EL (cell line): ENCODE measurements at places on chromosomes 1 and 21.

GRCh38 chr1:94515296-94515947 is 26.1 kb downstream of the F3 start:
- no peak for DNase-seq

DNA sequence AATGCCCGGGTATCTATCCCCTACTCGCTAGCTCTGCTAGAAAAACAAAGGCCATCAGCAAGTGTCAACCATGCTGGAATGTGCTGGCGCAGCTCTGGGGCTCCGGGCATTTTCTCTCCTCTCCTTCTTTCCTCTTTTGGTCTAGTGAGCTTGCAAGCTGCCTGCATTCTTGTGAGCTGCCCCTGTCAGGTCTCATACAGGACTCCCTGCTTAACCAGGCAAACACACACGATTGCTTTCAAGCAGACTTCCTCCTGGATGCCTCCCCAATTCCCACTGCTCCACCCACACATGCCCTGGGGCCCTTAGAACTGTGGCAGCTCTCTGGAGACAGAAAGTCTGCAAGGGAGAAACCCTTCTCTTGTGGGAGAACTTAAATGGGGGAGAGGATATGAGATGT is 35.7 kb upstream of the SUCO start:
- peak; percentile 89 for DNase-seq

DNA sequence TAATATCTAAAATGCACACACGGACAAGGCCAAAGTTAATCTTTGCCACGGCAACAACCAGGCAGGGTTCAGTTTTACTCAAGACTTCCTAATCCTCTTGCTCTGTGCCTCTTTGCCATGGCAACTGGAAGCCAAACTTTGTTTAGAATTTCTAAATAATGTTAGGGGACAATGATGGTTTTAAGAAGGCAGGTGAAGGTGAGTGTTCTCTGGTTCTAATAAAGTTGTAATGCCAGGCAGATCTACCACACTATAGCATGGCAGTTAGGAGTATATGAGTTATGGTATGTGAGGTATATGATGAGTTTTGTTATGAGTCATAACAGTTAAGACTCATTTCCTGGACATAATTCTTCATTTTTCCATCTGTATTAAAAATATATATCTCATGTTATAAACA is 2.7 kb downstream of the PTPRC start:
- peak; percentile 23 for DNase-seq

- no peak for DNase-seq
These were observed 1600.0 kb downstream of the BRINP3 start for GRCh38 chr1:188877668-188878067.

DNA sequence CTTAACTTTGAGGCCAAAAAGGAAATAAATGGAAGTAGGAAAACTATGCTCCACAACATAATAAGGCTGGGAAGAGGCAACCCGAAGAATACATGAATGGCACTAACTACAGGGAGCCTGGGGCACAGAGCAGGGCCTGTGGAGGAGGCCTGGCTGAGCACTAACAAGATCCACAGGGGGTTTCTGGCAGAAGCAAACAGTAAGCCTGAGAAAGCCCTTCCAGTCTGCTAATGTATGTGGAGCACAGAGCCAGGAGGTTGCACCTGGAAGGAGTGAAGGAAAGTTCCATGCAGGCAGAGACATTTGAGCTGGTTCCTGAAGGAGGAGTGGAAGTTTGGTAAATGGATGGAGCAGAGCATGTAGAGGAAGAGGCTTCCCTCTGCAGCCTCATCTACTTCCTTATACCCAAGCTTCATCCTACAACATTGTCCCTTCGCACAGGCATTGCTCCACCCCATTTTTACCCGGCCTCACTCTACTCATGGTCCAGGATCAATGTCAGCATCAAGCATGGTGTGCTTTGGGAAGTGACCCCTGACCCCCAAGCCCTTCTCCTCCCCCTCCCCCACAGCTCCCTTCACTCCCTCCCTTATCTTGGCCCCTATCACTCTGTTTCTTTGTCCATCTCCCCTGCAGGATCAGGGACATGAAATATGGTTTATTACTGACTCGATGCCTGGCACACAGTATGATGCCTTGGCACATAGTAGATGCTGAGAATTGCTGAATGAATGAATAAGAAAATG is 23.3 kb downstream of the SHISA4 start:
- no peak for DNase-seq

- DNase-seq: no peak
These were observed 108.8 kb upstream of the ARTN start for GRCh38 chr1:43824795-43825194.

DNA sequence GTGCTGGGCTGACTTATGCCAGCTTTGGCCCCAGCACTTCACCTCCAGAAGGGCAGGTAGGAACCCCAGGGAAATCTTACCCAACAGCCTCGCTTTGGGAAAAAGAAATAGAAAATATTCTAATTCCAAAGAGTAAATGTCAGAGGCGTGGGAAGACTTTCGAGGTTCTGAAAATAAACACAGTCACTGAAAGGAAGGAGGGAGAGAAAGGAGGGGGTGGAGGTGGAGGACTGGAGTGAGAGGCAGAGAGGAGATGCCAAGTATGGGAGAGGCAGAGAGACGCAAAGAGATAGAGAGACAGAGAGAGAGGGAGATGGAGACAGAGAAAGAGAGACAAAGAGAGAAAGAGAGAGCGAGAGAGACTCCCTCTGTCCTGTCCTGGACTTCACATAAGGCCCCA is 395.0 kb downstream of the PTPRU start:
- no peak for DNase-seq

- no peak for DNase-seq
These were observed 44.9 kb downstream of the GFI1 start for GRCh38 chr1:92441697-92442342.

- no peak for DNase-seq
These were observed 164.4 kb downstream of the LIPI start for GRCh38 chr21:14046401-14046800.

DNA sequence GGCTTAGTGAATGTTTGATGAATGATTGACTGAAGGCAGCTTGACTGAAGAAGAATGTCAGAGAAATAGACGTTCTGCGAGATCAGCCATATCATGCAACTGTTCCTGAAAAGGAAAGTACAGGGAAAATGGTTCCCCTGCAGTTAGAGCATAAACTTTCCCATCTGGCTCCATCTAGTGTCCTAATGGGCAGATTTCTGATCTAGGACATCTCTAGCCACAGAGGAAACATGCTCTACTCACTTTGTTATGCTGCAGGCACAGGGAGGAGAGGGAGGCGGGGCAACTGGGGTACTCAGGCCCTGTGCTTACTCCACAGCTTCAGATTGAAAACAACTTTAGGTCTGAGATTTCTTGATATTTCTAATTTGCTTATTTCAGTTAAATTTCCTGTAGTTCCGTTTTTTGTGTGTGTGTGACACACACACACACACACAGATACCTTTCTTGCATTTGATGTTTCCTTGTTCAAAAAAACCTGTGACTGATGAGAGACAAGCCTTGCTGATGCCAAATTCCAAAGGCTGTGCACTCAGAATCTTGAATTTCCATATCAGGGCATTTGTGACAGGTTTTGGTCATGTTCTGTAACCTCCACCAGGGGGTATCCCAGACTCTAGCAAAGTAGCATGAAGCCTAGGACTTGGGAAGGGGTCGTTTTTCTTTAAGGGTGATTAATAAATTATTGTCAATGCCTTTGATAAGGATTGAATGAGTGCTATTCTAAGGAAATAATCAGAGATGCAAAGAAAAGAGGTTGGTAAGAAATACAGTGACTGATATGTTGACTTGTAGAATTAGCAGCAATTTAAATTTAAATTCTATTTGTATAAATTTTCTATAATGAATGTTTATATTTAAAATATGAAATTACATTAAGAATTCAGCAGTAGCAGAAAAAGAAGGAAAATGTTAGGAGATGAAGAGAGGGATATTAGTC is 139.7 kb upstream of the BEND5 start:
- peak; percentile 47 for DNase-seq

DNA sequence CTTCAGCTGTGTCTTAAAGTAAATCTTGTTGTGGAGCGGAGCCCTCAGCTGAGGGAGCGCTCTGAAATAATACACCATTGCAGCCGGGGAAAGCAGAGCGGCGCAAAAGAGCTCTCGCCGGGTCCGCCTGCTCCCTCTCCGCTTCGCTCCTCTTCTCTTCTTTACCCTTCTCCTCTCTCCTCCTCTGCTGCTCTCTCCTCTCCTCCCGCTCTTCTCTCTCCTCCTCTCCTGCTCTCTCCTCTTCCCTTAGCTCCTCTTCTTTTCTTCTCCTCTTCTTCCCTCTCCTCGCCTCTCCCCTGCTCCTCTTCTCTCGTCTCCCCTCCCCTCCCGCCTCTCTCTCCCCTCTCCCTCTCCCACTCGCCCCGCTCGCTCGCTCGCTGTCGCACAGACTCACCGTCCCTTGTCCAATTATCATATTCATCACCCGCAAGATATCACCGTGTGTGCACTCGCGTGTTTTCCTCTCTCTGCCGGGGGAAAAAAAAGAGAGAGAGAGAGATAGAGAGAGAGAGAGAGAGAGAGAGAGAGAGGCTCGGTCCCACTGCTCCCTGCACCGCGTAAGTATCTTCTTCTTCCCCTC is at the start of gene PROX1:
Gene PROX1 (plus strand): TSS at position 47 of the 580 bp plus-strand sequence. CDS start 8,563 bp downstream, outside the sequence.
- peak; percentile 85 for DNase-seq

DNA sequence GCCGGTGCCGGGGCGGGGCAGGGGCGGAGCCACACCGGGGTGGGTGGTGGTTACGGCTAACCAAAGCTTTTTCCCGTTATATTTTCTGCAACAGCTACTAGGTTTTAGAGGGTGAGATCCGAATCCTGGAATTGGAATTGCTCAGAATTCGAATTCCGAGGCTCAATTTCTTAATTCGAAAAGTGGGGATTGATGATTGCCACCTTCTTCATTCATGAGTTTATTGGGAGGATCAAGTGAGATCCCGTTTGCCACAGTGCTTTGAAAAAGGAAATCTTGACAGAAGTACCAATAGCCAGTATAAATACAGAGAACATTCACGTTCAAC is 207 bp upstream of the SVBP start:
- DNase-seq: no peak

DNA sequence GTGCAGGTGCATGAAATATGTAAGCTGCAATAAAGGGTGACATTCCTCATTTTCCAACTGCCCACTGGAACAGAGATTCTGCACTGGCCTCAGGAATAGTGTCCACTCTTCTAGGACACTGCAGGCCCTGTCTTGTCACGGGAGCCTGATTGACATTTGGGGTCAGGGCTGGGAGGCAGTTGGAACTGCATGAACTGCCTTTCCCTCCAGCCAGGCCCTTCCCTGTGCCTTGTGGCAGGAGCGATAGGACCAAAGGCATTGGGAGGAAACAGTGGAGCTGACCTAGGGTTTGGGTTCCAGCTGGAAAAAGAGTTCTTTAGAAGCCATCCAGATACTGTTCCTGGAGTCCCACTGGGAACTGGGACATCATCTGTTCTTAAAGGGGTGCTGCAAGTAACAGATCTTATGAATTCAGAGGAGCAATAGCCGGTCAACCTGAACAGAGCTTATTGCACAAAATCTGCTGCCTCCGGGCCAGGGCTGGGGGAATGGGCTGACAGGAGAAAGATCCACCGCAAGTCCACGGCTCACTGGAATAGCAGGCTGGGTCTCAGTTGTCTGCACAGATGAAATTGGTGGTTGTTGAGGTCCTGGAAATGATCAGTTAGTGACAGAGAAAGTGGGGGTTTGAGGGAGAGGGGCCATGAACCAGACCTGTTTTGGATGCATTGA is 451.7 kb downstream of the CAMTA1 start:
- DNase-seq: no peak

DNA sequence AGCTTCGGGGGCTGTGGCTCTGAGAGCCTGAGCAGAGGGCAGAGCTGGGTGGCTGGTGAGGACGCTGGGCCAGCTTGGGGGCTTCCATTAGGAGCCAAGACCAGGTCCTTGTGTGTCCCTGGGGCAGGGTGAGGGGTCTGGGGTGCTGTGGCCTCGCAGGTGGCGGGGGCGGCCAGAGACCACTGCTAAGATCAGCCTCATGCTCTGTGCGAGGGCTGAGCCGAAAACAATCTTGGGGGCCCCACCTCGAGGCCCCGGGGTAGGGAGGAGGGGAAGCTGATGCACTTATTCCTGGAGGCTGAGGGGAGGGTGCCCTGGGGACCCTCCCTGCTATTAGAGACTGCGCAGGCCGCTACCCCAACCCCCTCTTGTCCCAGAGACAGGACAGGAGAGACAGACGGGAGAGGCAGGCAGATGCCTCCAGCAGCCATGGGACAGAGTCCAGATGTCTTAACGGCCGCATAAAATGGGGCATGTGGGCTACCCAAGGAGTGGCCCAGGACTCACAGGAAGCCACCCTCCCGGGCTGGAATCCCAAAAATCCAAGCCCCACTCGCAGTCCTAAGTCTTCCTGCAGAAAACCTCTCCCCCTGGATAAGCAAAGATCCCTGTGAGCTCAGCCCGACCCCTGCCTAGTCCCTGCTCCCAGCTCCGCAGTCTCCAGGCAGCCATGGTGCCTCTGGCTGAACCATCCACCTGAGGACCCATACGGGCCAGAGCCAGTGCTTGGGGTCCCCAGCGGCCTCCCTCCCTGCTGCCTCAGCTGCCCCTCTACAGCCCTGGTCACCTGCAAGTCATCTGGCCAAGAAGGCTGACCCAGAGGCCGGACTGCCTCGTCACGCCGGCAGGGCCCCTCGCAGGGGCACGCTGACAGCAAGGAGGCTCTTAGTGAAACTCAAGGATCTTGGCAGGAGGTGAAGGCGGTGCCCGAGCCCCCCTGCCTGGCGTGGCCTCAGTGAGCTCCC is 43.6 kb upstream of the COL18A1 start:
- DNase-seq: peak; percentile 29

- peak; percentile 50 for DNase-seq
These were observed 712 bp upstream of the LAMB3 start for GRCh38 chr1:209652873-209653401.

GRCh38 chr1:64744492-64745180 is at the start of gene RAVER2:
RAVER2 (plus strand) TSS chr1:64745075; CDS start chr1:64745173, 98 bp downstream.
- DNase-seq: peak; percentile 76

DNA sequence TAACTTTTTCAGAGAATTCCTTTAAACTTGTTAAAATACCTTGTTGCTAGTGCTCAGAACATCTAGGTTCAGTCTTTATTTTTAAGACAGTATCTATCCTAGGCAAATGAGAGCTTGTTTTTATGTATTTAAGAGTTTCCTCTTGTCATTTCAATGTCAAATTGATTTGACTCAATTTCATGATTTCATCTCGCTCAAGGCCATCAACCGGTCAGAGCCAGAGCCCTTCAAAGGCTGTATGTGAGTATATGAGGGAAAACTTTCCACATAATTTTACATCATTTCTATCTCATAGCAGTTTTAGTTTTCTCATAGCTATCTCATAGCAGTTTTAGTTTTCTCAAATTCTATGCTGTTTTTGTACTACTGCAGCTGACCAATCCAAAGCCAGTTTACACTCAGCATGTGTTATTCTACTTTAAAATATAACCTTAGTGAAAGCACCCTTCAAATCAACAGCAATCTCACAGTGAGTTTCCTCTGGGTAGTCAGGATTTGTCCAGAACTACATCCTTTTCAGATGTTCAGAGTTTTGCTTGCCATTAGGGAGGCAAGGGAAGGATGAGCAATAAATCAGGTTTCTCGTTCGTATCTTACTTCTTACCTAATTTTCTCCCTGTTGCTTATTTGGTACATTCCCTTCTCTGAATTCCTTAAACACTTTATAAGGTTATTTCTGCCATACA is 12.7 kb downstream of the HNRNPU start:
- DNase-seq: no peak

- DNase-seq: no peak
These were observed 561 bp downstream of the KIF2C start for GRCh38 chr1:44740179-44740617.

GRCh38 chr1:64891448-64891825 is 74.9 kb downstream of the JAK1 start:
- DNase-seq: peak; percentile 30

GRCh38 chr1:90607736-90608135 is 109.4 kb downstream of the BARHL2 start:
- DNase-seq: no peak
